Iris pigment epithelial cell (primary cell): ENCODE measurements at places on chromosomes 1 and 21.

DNA sequence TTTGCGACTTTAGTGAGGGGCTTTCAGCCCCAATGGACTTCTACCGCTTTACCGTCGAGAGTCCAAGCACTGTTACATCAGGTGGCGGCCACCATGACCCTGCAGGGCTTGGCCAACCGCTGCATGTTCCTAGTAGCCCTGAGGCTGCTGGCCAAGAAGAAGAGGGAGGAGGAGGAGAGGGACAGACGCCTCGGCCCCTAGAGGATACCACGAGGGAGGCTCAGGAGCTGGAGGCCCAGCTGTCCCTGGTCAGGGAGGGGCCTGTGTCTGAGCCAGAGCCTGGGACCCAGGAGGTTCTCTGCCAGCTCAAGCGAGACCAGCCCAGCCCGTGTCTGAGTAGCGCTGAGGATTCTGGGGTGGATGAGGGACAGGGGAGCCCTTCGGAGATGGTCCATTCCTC, 8.6 kb upstream of the SLC25A34 start:
- no peak for DNase-seq

DNA sequence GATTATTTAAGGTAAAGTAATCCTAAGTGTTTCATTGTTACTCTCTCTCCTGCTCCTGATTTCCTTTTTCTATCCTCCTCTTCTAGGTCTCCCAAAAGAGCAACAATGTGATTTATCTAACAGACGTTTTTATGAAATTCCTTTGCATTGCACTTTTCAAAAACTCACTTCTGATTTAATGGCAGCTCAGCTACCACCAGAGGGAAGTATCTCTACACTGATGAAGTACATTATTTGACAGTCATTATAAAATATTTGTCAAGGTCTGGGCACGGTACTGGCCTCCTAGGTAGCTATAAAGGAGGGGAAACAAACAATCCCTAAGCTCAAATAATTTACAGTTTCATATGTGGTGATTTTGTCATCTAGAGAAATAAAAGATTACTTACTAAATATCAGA, 15.6 kb downstream of the TMPRSS15 start:
- DNase-seq: no peak

DNA sequence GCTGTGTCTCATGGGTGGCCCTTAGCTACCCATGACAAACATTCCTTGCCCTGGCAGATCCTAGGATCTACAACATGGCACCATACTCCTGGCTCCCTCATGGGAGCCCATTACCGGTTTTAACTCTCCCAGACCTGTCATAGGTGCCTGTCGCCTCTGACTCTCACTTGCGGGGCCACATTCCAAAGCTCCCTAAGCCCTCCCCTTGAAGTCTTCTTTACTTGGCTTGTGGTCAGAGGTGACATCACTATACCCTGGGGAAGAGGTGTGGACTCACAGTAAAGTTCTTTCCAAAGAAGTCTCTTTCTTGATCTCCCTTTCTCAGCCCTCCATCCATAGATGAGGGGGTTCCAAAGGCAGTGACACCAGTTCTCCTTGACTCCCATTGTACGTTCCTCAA, 5.4 kb upstream of the SLAMF9 start:
- DNase-seq: no peak

DNA sequence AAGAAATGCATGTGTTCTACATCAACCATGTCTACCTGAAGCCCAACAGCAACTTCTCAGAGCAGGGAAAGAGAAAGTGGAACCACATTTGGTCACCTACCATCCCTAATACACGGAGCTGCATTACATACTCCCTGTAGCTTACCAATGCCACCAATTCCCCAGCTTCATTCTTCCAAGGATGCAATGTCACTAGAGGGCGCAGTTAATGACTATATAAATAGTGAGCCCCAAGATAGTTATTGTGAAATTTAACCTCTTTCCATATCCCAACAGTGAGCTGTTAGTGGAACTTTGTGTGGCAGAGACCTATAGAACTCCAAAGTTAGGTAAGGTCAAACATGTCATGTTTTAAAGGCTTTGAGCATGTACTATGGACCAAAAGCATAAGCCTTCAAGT, 618.3 kb downstream of the SMYD3 start:
- peak; percentile 65 for DNase-seq

DNA sequence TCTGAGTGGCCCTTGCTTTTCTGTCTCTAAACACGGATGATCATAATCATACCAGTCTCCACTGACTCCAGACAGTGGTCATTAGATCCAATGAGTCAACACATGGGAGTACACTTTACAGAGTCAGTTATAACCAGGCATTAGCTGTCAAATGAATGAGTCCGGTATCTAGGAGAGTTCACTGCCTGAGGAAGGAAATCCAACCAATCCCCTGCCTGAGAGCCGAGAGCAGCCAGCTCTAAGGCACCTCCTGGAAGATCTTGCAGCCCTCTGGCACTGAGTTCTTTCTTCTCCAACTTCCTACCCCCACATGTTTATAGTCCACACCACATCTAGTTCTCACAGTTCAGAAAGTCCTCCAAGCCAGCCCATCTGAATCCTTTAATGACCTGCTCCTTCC, 29.4 kb upstream of the RBM15 start:
- peak; percentile 89 for DNase-seq

DNA sequence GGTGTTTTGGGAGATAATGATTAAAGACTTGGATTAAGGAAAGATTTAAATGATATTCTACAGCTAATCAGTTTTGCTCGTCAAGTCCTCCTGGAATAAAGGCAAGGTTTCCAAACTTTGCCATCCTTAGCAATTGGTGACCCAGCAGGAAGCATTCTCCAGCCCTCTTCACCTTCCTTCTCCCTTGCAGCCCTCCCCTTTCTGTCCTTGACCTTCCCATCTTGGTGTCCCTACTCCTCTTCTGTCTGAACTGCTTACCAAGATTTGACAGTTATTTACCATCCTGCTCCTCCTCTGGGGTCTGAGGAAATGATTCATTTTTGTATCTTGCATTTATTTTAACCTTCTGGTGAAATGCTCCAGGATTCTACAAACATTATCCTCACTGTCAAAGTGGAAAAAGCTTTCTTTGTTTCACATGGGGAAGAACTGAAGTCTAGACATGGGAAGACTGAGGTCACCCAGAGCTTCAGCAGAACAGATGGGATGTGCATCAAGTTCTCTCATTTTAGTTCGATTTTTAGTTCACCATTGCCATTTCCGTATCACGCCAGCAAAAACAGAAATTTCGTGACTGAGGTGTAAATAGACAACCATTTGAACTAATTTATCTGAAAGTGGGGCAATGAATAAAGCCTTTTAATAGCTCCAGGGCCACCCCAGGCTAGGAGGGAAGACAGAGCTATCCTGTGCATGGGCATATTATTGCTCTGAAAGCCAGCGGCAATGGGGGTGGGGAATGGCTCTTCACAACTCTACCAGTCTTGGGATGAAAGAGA, 504.4 kb upstream of the PLXNA2 start:
- no peak for DNase-seq

DNA sequence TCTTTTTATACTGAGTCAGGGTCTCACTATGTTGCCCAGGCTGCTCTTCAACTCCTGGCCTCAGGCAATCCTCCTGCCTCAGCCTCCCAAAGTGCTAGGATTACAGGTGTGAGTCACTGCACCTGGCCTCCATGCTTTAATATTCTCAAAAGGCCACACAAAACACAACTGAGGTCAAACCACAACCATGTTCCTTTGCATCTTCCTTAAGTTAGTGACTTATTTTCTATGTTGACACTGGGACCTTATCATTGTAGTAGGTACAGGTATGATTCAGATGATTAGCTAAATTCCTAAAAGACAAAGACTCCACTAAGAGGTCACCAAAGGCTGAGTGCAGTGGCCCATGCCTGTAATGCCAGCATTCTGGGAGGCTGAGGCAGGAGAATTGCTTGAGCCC, 131.9 kb upstream of the ATP1B1 start:
- no peak for DNase-seq
